ENCODE measurements at places on chromosomes 2 and 18.

DNA sequence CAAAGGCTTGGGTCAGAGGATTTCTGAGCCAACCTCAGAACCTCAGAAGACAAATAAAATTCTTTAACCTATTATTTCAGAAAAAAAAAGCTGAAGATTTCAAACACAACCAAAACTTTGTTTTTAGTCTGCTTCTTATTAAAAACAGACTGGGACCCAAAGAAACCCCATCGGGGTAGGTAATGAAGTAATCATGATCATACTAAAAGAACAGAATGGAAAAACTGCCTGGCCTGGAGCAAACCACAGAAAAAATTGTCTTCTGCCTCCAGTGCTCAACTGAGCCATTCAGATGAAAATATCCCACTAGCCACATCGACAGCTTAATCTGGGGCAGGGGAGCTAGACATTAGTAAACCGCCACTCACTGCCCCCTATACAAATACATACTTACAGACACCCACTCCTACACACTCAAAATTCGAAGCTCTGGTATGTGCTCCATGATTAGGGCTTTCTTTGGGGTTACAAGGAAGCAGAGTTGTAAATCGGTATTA lies 76.5 kb downstream of the SDC1 start:
- no peak for DNase-seq

DNA sequence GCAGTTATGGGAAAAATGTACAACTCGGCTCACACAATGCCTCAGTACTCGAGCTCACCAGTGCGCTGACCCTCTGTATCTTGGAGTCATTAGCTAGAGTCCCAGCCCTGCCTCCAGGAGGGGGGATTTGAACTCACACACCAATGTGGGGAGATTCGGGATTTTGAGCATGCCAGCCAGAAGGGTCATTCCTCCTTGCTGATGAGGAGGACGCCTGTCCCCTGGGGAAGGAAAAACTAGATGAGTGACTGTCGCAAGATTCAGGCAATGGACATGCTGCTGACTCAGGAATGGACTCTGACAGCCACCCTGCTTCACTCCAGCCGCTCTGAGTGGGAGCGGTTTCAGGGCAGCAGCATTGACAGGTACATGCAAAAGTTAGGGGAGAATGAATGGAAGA lies 20.6 kb downstream of the FIGN start:
- DNase-seq: no peak

DNA sequence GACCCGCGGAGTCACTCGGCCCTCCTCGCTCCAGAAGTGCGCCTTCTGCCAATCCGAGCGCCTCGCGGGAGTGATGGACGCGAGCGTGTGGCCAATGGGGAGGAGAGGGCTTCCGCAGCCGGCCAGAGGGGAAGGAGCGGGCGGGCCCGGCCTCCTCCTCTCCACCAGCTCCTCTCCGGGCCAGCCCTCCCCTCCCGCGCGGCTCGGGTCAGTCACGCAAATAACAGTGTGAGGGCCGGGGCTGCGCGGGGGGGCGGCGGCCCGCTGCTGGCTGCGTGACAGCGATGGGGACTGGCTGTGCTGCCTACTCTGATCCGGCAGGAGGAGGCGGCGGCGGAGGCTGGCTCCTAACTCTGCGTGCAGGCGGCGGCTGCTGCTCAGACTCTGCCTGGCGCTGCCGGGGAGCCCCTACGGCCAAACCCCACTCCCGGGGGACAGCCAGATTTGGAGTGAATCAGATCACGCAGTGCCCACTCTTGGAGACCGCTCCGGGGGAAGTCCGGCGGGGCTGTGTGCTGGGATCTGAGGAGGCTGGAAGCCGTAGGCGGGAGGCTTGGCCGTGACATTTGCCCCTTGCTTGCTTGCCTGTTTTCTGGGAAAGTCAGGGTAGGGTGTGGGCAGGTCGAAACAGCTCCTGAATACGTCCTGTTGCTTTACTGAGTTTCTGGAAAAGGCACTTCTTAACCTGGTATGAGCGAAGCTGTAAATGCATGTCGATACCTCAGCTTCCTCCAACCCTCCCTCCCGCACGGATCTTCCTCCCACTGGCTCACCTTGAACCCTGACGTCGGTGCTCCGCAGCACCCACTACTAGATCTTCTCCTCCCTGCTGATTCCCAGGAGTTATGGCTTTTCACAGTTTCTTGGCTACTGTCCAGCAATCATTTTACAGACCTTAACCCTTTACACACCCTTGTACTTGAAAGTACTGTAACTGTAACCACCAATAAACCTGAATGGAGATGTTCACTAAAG lies 97.9 kb upstream of the SERTAD2 start:
- no peak for DNase-seq

GRCh38 chr2:213959589-213959988 lies 451.3 kb upstream of the VWC2L start:
- DNase-seq: no peak

DNA sequence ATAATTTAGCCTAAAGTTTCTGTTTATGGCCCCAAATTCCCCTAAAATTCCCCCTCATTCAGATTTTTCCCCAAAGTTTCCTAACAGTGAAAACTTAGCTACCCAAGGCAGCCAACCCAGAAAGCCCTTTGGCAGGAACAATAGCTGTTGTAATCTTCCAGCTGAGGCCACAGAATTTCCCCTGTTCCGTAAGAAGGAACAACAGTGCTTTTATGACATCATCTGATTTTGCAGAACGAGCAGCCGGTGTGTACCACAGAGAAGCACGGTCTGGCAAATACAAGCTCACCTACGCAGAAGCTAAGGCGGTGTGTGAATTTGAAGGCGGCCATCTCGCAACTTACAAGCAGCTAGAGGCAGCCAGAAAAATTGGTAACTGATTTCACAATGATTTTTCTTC lies 6.3 kb downstream of the TNFAIP6 start:
- DNase-seq: no peak
